ENCODE measurements at places on chromosomes 12 and 14. TPM values are rescaled to one million over a fixed set of nuclear protein-coding genes. Genes with fewer than 3 reads are reported as not detected.

TAS2R42 gene
- total RNA-seq: not detected

SLC22A17 gene
- total RNA-seq: 10.1 TPM

KRT79 gene
- not detected for total RNA-seq

GRCh38 chr14:103500148-103500990 lies 22.3 kb downstream of the CKB start:
- DNase-seq: peak; percentile 94

DNA sequence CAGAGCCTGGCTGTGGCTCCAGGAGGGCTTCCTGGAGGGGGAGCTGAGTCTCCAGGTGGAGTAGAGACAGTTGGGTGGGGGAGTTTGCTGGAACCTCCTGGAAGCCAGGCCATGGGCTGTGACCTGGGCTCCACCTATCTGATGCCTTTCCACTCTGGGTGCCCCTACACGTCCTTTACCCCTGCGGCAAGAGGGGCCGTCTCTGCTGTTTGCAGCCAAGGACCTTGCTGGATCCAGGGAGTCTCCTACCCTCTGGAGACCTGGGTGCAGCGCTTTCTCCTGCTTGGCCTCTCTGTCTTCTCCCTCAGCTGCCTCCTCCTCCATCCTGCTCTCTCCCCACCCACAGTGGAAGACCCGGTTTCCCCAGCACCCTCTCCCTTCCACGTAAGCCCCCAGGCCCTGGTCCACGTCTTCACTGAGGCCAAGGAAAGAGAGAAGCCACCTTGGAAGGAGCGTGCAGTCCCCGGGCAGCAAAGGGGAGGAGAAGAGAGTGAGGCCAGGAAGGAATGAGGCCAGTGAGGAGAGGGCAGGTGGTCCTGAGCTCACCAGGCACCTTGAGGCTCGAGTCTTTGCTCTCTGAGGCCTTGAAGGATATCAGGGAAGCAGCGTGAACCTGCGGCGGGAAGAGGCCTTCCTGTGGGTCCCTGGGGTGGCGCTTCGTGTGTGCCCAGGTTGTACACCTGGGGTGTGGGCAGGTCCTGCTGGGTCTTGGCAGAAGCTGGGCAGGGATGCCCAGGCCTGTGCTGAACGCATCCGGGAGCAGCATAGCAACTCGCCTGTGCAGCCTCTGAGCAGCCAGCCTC lies 294.3 kb upstream of the RTL1 start:
- DNase-seq: no peak
